GM06990 (cell line): ENCODE measurements at places on chromosomes 6 and 20.

DNA sequence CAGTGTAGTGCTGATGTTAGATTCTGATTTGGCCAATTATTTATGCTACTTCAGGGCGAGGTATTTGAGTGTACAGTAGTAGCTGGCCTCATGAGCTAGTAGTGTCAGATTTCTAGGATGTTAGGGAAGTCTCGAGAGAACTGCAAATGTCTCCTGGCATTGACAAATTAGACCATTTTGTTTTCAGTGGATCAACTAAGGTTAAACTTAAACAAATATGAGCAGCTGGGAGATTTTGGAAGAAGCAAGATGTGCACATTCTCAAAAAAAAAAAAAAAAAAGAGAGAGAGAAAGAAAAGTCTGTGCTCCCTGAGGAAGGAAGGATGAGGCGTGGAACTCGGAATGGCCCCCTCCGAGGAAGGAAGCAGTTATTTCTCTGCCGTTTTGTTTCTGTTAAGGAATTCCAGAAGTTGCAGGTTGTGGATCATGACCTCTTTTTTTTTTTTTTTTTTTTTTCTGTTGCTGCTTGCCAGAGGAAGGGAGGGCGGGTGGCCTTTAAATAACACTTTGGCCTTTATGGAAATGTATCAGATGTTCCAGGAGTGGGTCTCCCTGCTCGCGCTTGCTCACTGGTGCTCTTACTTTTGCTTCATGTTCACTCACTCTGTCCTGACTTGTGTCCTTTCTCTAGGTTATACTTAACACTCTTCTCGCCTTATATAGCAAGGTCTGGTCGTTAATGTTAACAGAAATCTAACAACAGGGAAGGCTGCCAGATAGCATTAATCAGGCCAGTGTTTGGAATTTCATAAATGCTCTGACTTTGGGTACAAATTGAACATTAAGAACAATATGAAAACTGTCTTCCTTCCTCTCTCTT is 124.4 kb downstream of the TCP11 start:
- DNase-seq, result no peak

DNA sequence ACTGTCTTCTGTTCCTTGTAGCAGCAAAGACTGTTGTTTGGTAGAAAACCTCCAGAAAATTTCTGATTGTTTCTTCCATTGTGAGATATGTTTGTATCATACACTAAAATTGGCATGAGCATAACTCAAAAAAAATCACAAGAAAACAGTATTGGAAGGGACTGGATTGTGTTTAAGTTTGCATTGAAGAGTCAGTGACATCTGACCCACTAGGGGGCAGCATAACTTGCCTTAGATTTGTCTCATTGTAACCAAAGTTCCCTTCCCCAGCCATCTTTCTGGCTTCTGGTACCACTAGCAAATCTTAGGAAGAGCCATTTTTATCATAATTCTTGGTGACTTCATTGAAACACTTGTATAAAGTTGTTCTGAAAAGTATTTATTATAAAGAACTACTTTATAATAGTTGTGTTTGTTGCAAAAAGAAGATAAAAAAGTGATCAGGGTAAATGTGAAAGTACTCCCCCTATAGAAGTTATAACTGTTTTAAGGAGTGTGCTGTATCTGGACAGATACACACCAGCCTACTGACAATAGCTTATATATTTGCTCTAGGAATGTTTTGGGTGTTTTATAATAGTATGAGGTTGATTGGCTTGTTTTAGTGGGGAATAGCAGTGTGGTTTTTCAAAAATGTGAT is 7.7 kb downstream of the CSTF1 start:
- peak; percentile 11 for DNase-seq

- DNase-seq, result no peak
These were observed 378 bp upstream of the LAMA2 start for GRCh38 chr6:128882560-128882959.

GRCh38 chr6:14671261-14671681 is 553.7 kb downstream of the CD83 start:
- DNase-seq, result no peak

DNA sequence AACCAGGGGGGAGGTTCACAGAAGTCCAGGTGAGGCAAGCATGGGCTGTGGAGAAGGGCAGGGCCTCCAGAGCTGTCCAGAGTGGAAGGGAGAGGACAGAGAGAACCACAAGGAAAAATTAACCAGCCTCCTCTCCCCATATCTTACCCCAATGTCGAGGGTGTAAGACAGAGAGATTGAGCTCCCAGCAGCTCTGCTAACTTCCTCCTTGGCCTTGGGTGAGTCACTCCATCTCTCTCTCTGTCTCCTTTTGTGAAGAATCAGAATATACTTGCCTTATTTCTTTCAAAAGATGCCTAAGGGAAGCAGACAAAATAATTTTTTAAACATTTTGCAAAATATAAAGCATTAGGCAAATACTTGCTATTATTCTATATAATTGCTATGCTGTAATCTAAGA is 58.3 kb upstream of the IYD start:
- DNase-seq, result no peak

GRCh38 chr6:65199121-65199520 is 507.9 kb downstream of the EYS start:
- no peak for DNase-seq

GRCh38 chr6:101392586-101393230 is 800 bp upstream of the GRIK2 start:
- no peak for DNase-seq

GRCh38 chr20:62293111-62293784 is 9.5 kb upstream of the ADRM1 start:
- no peak for DNase-seq

DNA sequence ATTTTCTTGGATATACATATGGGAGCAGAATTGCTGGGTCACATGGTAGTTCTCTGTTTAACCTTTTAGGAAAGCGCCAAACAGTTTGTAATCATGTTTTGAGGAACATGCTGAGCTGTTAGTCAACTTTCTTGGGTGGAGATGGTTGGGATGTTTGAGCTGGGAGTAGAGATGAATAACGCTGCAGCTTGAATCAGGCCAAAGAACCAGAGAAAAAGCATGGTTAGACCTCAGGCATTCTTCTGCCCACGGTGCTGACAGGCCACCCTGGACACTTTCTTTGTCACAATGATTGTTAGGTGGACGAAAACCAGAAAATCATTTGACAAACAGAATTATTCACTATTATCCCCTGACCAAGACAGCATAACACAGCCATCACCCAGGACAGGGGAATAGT is 66.8 kb downstream of the PRDM1 start:
- DNase-seq, result no peak

DNA sequence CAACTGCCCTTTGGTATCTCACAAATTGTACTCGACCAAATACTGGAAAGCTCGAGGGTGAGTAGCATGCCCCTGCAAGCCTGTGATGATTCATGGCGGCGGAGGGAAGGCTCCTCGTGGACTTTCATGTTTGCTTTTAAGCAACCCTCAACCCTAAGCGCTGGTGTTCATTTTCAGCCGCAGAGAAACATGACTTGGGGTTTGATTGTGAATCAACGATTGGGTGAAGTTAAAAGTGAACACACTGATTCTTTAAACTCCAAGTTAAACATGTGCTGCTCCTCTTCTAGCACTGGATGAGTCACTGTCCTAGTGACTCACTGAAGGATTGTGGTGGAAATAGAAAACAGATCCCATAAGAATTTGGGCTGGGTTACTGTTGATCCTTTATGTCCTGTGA is 8.3 kb downstream of the CD109 start:
- no peak for DNase-seq

DNA sequence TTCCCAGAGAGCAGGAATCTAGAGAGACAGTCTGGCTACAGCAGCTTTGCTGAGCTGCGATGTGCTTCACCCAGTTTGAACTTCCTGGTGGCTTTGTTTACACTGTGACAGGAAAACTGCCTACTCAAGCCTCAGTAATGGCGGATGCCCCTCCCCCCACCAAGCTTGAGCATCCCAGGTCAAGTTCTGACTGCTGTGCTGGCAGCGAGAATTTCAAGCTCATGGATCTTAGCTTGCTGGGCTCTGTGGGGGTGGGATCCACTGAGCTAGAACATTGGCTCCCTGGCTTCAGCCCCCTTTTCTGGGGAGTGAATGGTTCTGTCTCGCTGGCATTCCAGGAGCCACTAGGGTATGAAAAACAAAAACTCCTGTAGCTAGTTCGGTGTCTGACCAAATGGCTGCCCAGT is 91.0 kb upstream of the ESR1 start:
- DNase-seq, result no peak

DNA sequence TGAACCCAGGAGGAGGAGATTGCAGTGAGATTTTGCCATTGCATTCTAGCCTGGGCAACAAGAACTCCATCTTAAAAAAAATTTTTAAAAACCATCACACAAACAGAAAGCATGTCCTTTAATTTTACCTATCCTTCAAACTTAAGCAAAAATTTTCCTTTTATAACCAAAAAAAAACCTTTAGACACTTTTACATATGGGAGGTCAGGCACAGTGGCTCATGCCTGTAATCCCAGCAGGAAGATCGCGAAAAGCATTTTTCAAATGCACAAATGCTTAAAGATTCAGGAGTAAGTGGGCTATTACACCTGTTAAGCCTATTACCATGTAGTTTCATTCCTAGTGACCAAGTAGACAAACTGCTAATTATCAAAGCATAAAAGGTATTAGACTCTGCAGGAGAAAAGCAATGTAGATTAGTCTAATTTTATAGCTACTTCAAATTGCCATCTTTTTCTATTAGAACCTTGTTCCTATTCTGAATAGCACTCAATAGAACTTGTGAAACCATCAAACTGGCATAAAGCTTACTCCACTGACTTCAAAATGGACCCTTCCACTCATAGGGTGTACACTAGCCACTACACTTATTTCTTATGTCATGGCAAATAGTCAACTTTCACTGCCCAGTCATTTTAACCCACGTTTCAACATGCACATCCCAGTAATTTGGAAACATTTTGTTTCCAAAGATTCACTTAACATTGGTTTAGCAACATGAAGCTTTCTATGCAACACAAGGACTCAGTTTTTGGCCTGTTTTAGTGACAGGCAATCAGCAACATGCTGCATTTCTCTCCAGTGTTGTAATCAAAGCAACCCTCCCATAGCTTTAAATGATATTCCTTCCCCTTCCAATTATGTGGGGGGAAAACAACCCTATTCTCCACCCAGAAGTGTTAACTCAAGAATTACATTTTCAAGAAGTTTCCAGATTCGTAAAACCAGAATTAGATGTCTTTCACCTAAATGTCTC is 4.0 kb downstream of the EEF1A1 start:
- DNase-seq, result no peak

GRCh38 chr6:44304282-44305199 is 8.6 kb downstream of the AARS2 start:
- no peak for DNase-seq

DNA sequence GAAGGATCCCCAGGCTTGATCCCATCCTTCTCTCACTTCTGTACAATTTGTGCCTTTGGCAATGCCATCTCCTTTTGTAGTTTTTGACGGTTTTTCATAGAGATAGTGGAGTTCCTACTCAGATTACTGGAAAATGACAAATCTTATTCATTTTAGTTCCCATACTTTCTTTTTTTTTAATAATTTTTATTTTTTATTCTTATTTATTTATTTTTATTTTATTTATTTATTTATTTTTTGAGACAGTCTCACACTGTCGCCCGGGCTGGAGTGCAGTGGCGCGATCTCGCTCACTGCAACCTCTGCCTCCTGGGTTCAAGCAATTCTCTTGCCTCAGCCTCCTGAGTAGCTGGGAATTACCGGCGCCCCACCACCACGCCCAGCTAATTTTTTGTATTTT is 4.3 kb upstream of the GABBR1 start:
- DNase-seq, result no peak

DNA sequence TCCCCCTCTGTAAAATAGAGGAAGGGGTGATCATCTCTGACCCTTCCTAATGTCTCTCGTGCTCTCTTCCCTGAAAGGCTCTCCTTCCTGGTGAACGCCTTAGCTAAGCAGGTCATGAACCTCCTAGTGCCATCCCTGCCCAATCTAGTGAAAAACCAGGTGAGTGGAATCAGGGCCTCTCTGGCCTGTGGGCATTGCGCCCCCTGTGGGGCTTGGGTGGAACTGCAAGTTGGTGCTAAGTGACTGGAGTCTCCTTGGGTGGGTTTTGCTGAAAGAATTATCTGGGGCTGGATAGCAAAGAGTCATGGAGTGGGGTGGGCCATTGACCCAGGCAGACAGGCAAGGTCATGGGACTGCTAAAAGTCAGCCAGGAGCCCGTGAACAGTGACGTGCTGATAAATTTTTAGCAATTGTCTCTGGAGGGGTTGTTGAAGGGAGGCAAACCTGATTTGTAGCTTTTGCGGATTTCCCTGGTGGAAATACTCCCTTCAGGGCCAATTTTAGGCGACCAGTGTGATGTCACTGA is 8.9 kb downstream of the BPIFB1 start:
- no peak for DNase-seq

DNA sequence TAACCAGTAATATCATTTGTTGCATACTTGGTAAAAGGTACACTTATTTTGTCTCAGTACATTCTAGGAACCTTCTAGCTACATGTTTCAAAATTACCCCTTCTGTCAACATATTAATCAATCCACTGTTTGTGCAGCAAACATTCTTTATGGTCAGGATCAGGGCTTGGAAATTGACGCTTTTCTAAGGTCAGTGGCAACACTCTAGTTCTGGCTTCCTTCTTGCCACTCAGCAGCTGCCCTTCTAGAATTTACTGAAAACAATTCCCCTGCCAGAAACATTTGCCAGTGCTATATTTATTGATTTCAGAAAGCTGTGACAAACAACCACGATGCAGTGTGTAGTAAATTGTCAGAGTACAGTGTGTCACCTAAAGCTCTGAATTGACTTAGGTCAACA is 84.7 kb upstream of the FBXL4 start:
- no peak for DNase-seq

DNA sequence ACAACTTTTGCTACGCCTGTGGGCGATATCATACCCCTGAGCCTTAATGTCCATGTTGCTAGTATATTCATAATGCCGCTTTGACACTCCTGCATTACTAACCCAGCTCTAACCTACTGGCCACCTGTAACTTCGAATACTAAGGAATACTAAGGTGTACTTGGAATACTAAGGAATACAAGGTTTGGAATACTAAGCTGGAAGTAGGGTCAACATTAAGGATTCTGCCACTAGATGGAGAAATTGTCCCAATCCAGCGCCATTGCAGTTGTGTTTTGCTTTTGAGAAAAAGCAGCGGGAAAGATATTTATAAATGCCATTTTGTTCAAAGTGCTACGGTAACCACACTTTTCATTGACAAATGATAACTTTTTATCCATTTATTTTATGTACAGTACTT is 10.7 kb downstream of the TBXT start:
- DNase-seq, result no peak

- no peak for DNase-seq
These were observed at the start of gene XKR7 for GRCh38 chr20:31967830-31968249. Gene XKR7 (plus strand): TSS chr20:31968151. CDS start chr20:31968176, 25 bp downstream.

GRCh38 chr6:141437685-141438084 is 695.0 kb upstream of the GJE1 start:
- DNase-seq, result no peak

GRCh38 chr6:17197607-17198006 is 83.6 kb upstream of the RBM24 start:
- no peak for DNase-seq

- no peak for DNase-seq
These were observed 39.9 kb upstream of the RNF8 start for GRCh38 chr6:37313723-37314486.

- DNase-seq, result no peak
These were observed 111.7 kb downstream of the NOL4L start for GRCh38 chr20:32473231-32474008.
